NCI-H2081 (cell line): ENCODE measurements at places on chromosomes 1 and 21.
A peak's percentile ranks its signal among the peaks of the same experiment; 100 is the strongest.

DNA sequence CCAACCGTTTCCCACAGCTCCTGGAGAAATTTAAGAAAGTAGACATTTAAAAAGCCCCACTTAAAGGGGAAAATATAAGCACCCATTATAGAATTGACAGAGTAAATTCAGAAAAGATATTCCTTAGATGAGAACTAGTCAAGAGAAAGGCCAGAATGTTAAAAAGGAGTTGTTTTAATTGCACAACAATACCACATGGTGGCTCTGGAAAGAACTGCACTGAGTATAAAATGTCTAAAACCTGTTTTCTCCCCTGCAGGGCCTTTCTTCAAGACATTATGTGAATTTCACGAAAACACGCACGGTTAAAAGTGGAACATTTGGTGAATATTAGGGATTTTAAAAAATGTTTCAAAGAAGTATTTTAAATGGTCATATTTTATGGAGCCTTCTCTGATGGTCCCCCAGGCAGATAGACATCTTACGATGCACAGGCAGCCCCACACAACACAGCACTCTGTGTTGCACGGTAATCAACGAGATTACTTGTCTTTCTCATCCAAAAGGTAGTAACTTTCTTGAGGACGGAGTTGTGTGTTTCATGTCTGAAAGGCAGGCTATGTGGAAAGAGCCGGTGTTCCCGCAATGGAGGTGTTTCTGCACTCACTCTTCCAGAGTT is 101.9 kb downstream of the PRRX1 start:
- peak; percentile 15 for DNase-seq

GRCh38 chr1:85274969-85275453 is 1.4 kb downstream of the BCL10 start:
- DNase-seq = no peak

GRCh38 chr1:50452700-50453099 is 29.5 kb upstream of the DMRTA2 start:
- no peak for DNase-seq

DNA sequence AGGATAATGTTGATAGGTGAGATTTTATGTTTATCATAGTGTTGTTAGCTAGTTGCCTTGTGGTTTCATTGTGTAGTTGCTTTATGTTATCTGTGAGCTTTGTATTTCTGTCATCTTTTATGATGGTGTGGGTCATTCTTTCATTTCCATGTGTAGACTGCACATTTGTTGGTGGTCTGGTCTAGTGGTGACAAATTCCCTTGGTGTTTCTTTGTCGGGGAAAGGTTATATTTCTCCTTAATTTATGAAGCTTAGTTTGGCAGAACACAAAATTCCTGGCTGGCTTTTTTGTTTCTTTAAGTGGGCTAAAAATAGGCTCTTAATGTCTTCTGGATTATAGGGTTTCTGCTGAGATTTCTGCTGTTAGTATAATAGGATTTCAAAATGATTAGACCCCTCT is 347.2 kb upstream of the ADAMTS5 start:
- DNase-seq = no peak

DNA sequence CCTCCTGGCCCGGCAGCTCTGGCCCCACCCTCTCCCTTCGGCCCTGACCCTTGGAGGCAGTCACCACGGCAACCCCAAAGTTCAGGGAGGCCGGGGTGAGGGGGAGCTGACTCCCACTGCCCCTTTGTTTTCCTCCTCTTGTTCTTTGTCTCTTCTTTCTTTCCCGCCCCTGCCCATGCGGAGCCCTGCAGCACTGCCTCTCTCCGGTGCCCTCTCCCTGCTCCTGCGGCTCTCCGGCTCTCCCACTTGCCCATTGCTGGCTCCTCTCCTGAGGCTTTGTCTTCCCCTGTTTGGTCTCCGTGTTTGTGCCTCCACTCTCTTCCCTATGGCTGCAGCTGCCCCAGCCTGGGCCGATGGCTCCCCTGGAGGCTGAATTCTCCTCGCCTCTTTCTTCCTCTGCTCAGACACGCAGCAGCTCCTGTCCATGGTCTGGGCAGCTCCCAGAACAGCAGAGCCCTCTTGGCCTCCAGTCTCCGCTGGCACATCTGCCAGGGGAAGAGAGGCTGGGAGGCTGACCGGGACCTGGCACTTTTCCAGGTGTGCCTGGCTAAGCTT is 5.8 kb downstream of the CELSR2 start:
- no peak for DNase-seq

DNA sequence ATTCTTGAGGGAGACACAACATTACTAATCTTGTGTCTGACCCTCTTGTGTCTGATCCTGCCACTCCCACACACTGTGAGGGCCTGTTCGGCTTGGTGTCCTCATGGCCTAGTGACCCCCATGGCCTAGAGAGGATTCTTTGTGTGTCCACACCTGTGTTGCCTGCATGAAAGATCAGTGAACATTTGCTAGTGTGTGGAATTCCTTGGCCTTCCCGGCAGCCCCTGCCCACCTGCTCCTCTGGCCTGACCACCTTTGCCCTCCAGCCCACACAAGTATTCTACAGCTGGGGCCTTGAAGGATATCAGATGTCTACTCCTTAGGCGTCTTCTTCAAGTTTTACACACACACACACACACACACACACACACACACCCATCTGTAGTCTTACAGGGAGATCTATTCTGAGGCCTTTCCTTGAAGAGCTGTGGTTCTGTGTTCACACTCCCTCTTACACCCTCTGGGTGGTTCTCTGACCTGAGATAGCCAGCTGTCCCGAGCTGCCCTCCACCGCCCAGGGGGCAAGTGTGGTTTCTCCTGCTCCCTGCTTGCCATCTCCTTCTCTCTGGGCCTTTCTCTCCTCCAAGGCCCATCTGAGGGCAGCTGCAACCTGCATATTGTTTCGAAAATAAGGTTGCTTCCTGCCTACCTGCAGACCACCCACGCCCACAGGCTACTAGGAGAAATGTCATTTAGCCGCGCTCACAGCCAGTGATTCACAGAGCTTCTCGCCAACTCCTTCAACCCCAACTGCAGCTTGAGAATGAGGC is 45.4 kb downstream of the CD247 start:
- DNase-seq = no peak

DNA sequence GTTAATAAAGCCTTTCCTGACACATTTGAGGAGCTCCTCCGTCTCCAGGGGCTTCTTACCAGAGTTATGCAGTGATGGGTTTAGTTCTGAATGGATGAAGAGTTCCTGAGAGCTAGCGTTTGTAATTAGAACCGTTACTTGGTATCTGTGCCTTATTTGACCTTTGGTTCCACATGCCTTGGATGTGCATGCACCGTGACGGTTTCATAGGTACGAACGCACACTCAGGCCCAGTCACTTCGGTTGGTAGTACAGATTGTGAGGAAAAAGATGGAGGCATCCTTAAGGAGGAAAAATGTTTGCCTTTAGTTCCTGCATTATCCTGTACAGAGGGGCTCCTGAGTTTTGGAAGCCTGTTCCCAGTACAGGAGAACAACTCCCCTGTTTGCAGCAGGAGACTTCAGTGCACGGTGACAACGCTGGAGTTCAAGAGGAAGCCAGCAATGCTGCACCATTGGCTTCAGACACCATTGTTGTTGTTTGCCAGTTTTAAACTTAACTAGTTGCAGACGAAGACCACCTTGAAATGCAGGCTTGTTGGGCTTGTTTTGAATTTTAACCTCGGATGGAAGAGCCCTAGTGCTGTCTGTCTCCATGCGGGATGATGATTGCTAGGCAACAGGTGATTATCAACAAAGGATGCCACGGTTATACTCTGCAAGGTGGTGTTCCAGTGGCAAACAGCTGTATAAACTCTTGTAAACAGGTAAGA is 8.2 kb downstream of the RBM15 start:
- peak; percentile 2 for DNase-seq

- DNase-seq = no peak
Measured at GRCh38 chr1:34928066-34928696, 1.3 kb downstream of the DLGAP3 start.

DNA sequence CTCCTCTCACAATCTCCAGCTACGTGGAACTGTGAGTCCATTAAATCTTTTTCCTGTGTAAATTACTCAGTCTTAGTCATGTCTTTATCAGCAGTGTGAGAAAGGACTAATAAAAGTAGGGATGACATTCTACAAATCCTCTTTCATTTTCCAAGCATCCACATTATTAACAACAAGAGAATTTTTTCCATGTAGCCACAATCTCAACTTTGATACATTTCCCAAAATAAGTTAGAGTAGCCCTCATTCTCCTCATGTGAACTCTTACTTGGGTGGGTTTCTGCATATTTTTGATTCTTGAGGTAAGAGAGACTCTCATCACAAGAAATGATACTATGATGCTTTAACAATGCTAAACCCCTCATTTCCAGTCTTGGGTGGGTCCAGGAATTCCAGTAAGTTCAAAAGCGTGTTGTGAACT is 52.8 kb downstream of the TNFSF18 start:
- DNase-seq = no peak

DNA sequence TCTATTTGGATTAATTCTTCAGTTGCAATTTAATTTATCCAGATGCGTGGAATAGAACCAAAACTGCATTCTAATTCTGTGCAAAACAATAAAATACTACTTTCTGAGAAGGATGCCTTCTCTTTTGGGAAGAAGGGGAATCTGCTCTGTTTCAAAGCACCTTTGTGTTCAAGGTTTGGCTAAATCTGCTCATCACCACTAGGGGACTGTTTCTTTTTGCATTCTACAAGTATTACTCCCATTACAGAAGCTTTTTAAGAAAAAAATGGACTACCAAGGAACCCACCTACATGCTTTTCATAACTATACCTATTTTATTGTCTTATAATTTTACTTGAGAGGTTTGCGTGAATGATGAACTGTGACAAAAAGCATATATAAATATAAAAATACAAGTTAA is 18.2 kb downstream of the MRPS6 start:
- no peak for DNase-seq
